Activated naive CD8-positive, alpha-beta T cell treated with anti-CD3 and anti-CD28 coated beads, Interleukin-2, amount 50 U/mL, for 24 hours (primary cell): ENCODE measurements at places on chromosomes 2 and 18.

DNA sequence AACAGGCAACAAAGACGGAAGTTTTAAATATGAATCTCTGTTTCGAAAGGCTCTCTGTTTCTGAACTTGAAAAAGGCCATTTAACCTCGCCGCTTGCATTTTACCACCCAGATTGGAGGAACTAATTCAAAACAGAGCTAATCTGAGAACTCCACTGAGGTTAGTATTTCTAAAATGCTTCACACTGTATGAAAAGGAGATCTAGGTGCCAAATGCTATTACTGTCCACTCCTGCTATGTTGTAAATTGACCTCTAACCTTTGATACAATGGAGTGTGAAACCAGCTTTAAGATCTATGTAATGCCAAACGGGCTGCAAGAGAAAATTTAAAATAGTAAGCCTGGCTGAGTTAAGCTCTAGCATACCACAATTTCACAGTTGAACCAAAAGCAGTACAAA is 364.5 kb downstream of the IRS1 start:
- DNase-seq = no peak

DNA sequence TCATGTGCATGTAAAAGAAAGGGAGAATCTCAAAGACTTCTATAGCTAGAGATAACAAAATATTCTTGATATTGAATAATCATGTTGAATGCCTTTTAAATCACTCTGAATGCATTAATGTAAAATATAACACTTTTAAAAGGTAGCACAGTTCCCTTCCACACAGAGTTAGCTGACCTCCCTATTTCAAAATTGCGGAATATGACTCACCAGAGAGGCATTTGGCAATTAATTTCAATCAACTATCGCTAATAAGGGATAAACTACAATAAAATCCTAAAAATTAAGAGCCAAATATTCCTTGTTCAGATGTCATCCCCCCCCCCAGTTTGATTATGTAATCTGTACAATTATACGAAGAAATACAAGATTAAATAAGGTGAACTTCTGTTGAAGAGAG is 29.3 kb downstream of the ZC3H15 start:
- DNase-seq = no peak

GRCh38 chr2:42781181-42781580 is 11.2 kb downstream of the HAAO start:
- no peak for DNase-seq

DNA sequence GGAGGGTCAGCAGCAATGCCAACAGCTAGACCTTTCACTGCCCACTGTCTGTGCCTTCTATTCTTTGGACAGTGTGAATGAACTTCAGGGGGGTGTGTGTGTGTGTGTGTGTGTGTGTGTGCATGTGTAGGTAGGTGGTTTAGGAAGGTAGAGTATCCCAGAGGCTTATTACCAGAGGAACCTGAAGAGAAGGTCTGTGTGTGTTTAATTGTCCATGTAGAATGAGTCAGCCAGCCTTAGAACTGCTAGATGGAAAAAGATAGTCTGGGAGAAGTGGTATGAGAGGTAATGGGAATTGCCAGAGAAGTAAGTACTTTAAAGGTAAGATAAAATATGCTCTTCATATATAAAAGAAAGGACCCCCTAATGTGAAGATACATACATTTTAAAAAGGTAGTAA is 522.2 kb downstream of the PIK3C3 start:
- no peak for DNase-seq

GRCh38 chr2:173580956-173581355 is 226.3 kb downstream of the CDCA7 start:
- no peak for DNase-seq

GRCh38 chr2:88603146-88603545 is 24.1 kb downstream of the EIF2AK3 start:
- no peak for DNase-seq

DNA sequence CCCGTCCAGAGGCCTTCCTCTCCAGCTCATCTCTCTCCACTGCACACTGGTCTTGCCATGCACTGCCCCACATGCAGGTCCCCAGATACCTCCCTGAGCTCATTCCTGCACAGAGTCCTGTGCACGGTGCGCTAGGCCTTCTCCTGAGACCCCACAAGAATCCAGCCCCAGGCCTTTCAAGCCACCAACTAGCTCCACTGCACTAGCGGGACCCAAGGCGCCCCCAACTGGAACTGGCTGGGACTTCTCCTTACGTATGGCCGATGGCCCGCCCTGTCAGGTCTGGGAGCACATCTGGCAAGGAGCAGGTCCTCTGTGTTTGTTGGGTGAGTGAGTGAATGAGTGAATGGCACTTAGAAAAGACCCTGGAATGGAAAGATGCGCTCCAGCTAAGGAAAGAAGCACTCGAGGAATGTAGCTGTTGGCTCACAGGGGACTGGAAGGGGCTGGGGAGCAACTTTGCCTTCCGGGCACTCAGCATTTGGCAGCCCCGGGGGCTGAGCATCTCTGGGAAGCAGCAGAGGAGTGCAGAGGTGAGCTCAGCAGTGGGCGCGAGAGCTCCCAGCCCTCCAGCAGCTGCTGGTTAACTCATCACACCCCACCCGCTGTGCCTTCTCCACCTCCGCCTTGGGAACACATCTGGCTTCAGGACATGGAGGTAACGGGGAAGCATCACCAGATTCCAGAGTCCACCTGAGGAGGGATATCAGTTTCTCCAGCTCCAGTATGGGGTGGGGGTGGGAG is 223.1 kb downstream of the GLI2 start:
- DNase-seq = peak; percentile 8

GRCh38 chr2:71174207-71174606 is 43.8 kb downstream of the MPHOSPH10 start:
- no peak for DNase-seq

GRCh38 chr2:130985206-130985780 is 108.0 kb downstream of the FAM168B start:
- DNase-seq = no peak

DNA sequence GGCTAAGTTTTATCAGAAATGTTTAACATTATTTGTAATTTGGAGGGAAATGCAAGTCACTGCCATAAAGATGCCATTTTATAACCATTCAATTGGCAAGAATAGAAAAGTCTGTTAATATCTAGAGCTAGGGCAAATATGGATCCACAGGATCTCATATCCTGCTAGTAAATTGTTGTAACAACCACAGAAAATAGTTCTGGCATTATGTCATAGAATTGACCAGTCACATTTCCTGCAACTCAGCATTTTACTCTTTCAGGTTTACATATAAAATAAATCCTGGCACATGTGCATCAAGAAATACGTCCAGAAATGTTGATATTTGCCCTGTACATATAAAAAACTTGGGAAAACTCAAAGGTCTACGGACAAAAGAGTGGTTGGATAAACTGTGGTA is 32.9 kb downstream of the OSBPL6 start:
- no peak for DNase-seq

- DNase-seq = no peak
Measured at GRCh38 chr18:71209944-71210343, 921.1 kb downstream of the SOCS6 start.

- no peak for DNase-seq
Measured at GRCh38 chr2:233967164-233967563, 50.0 kb downstream of the TRPM8 start.

DNA sequence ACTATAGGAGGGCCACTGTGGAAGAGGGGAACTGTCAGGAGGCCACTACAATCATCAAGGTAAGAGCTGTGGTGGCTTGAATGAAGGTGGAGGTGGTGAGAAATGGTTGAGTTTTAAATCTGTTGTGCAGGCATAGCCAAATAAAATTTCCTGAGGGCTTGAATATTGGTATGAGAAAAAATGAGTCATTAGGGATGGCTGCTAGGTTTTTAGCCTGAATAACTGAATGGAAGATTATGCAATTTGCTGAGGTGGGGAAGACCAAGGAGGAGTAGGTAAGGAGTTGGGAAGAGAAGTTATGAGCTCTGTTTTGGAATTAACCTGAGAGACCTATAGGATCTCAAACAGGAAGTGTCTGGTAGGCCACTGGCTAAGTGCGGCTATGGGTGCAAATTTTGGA is 84.0 kb downstream of the KLHL14 start:
- DNase-seq = no peak

- DNase-seq = no peak
Measured at GRCh38 chr18:34921811-34922385, 119.3 kb upstream of the MAPRE2 start.

DNA sequence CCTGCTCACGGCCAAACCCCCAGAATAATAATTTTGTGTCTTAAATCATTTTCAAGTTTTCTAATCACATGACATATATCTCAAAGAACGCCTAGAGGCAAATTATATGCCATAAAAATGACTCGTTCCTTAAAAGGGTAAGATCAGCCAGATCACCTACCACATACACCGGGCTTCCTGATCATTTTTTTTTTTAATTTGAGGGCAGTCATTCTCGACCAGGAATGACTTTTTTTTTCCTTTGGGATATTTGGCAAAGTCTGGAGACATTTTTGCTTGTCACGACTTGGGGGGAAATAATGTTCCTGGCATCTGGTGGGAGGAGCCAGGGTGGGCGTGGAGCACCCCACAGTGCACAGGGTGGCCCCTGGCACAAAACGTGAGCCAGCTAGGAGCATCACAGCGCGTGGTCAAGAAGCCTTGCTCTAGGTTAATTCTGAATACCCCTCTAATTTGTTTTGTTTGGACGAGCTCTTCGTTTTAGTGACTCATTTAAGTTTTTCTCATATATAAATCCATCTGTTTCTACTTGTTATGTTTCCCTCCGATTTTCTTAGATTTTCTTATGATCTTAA is 94.9 kb downstream of the TWIST2 start:
- no peak for DNase-seq

DNA sequence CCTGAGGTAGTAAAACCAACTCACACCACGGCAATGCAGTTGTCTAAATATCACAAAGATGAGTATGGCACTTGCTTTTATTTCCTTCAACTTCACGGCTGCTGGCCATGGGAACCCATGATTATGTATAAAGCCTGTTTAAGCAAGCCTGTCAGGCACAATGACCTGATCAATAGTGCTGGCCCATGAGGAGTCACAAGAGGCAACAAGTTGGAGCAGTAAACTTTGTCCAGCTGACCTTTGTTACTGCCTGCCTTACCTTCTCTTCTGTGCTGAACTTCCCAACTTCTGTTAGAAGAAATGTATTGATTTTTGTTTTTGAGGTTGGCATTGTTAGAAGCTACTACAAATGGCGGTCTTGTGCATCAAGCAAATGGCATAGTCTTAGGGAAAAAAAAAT is 151.9 kb downstream of the RAB3GAP1 start:
- DNase-seq = no peak

DNA sequence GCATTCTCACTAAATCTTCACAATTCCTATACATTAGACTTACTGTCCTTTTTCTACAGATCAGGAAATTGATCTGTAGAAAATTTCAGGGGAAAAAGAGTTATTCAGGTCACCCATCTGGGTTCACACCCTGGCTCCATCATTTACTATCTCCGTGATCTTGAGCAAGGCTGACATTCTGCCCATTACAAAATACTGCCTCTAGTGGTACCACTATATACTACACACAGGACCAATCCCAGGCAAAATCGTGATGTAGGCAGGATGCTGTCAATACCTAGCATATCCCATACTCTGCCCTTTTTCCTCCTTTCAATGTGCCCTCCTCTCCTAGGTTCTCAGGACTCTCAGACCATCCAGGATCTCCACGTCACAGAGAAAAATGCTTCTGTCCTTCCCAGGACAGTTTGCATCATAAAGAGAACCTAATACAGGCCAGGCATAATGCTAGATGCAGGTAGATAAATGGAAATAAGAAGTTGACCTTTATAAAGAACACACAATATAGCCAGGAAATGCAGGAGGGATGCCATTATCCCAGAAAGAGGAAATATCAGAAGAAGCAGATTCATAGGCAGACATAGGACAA is 101.9 kb downstream of the CDH20 start:
- no peak for DNase-seq
